ENCODE measurements at places on chromosomes 12 and 14. TPM values are rescaled to one million over a fixed set of nuclear protein-coding genes. Genes with fewer than 3 reads are reported as not detected.

- H3K36me3 ChIP-seq, result no peaks in the 10 kb centered on the region
- DNase-seq, result no peak
- peaks cover 27% of the 10 kb centered on the region for H3K27me3 ChIP-seq
- H3K27ac ChIP-seq, result no peak overlapping the region
- peaks cover 11% of the 10 kb centered on the region for H3K4me1 ChIP-seq
Measured at GRCh38 chr12:50052964-50053363, 4.4 kb upstream of the ASIC1 start.

GRCh38 chr14:56390859-56391258 lies 188.7 kb upstream of the TMEM260 start:
- H3K4me1 ChIP-seq, result no peaks in the 10 kb centered on the region
- no peaks in the 10 kb centered on the region for H3K27me3 ChIP-seq
- no peak overlapping the region for H3K4me3 ChIP-seq
- no peak for DNase-seq
- no peaks in the 10 kb centered on the region for H3K36me3 ChIP-seq
- no peak overlapping the region for H3K27ac ChIP-seq

- DNase-seq, result no peak
- H3K27me3 ChIP-seq, result no peaks in the 10 kb centered on the region
- no peaks in the 10 kb centered on the region for H3K36me3 ChIP-seq
- no peak overlapping the region for H3K27ac ChIP-seq
- H3K4me1 ChIP-seq, result no peaks in the 10 kb centered on the region
- H3K4me3 ChIP-seq, result no peak overlapping the region
Measured at GRCh38 chr12:13534242-13534641, 337.7 kb downstream of the EMP1 start.

The DNAH10 gene
- 1.00 TPM for total RNA-seq

DNA sequence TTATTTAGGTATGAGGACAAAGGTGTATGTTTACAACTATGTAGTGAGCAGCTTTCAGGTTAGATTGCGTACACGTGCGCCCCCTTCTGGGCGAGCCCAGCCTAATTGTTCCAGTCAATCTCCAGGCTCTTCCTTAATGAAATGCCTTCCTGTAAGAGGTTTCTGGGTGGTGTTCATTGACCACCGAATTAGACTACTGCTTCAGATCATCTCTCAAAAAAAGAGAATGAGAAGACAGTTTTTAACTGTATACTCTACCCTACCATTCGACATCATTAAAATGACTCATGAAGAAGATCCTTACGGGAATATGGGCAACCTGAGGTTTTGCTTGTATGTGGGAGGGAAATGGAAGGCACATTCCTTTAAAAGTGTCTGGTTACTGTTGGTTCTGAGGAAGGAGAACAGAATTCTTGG lies 2.1 kb downstream of the LUM start:
- H3K27me3 ChIP-seq, result no peaks in the 10 kb centered on the region
- peak; percentile 65 for DNase-seq
- peaks cover 18% of the 10 kb centered on the region for H3K36me3 ChIP-seq
- H3K4me1 ChIP-seq, result peaks cover 19% of the 10 kb centered on the region
- no peak overlapping the region for H3K27ac ChIP-seq

- peaks cover 9% of the 10 kb centered on the region for H3K27me3 ChIP-seq
- H3K4me1 ChIP-seq, result peaks cover 27% of the 10 kb centered on the region
- DNase-seq, result peak; percentile 96
- no peak overlapping the region for H3K27ac ChIP-seq
- no peak overlapping the region for H3K4me3 ChIP-seq
Measured at GRCh38 chr12:57629897-57630471, 3.0 kb downstream of the B4GALNT1 start.

- H3K4me3 ChIP-seq, result no peak overlapping the region
- H3K27ac ChIP-seq, result no peak overlapping the region
- no peak for DNase-seq
- no peaks in the 10 kb centered on the region for H3K4me1 ChIP-seq
- H3K36me3 ChIP-seq, result no peaks in the 10 kb centered on the region
- H3K27me3 ChIP-seq, result no peaks in the 10 kb centered on the region
Measured at GRCh38 chr14:31465111-31465510, 7.8 kb upstream of the DTD2 start.

DNA sequence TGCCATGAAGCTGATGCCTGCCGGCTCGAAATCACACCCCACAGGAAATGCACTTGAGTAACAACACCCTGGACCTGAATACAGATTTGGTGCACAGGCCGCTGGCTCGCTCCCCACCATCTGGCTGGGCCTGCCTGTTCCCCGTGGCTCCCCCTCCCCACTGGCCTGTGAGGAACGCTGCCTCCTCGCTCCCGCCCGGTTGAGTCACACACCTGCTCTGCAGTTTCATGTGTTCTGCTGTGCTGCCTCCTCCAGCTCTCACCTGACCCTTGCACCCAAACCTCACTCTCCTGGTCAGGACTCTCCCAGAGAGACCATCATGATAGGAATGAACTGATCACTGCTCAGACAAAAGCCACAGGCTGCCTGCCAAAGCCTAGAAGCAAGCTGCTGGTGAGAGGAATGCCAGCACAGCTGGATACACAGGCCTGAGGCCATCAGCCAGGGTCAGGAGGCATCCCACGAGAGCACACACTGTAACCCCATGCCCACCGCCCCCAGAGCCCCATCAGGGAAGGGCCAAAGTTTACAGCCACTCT lies 3.8 kb upstream of the SIVA1 start:
- no peak for DNase-seq
- H3K27me3 ChIP-seq, result no peaks in the 10 kb centered on the region
- H3K4me1 ChIP-seq, result peaks cover 10% of the 10 kb centered on the region
- no peak overlapping the region for H3K4me3 ChIP-seq
- no peak overlapping the region for H3K27ac ChIP-seq
- H3K36me3 ChIP-seq, result peaks cover 9% of the 10 kb centered on the region

DNA sequence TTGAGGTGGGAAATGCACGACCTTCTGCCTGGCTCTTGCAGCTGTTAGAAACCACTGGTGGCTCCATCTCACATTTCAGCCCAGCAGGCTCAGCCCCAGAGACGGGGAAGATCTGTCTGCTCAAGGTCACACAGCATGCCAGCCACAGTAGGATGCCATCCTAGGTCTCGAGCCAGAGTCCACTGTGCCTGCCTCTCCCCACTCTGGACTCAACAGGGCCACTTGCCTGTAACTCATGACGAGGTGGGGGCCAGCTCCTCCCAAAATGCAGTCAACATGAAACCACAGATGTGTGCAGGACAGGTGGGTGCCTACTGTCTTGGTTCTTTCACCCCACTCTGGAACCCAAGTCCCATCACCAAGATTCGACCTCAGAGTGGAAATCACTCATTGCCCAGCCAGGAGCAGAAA lies 23.2 kb downstream of the BCL11B start:
- H3K4me3 ChIP-seq, result no peak overlapping the region
- H3K4me1 ChIP-seq, result no peaks in the 10 kb centered on the region
- DNase-seq, result no peak
- H3K27me3 ChIP-seq, result no peaks in the 10 kb centered on the region
- no peak overlapping the region for H3K27ac ChIP-seq
- no peaks in the 10 kb centered on the region for H3K36me3 ChIP-seq

The PROX2 gene
- total RNA-seq, result not detected

DNA sequence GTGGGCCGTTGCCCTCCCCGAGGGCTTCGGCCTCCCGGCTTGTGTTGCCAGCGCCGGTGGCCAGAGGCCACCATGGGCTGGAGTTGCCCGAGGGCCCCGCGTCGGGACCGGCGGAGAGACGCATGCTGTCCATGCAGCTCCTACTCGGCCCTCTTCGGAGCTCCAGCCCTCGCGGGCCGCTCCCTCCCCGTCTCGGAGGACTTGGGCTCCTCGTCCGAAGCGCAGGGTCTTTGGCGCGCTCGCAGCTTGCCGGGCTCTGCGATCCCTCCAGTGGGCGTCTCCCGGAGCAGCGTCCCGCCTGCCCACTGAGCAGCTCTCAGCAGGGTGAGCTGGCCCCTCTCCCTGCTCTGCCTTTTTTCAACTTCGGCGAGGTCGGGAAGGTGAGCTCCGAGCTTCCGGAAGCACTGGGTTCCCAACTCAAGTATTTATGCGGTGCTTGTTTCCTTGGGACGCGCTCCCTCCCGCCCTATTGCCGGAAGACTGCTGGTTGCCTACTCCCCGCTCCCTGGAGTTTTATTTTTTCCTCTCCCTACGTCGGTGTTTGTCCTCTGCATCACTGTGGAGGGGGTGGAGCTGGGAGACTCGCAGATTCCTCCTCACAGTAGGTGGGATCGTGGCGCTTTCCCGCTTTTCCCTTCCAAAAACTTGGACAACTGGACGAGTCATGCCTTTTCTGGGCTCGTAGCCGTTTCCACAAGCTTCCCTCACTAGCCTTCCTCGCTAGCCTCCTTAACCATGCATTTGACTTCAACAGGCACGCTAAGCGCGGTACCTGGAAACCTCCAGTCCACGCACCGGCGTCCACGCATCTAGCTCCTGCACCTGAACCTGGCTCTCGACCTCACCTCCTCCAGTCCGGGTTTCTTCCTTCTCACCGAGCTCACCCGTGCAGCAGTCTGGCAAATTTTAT lies at the start of gene AVPR1A:
AVPR1A (minus strand) TSS at position 489 of the 910 bp plus-strand sequence; CDS start at position 124, 365 bp downstream.
- H3K27ac ChIP-seq, result no peak within 1 kb of the TSS
- H3K4me3 ChIP-seq, result peak within 1 kb of the TSS; percentile 31
- H3K4me1 ChIP-seq, result peaks cover 15% of the 10 kb centered on the region
- H3K36me3 ChIP-seq, result no peaks in the 10 kb centered on the region
- DNase-seq, result peak; percentile 42

DNA sequence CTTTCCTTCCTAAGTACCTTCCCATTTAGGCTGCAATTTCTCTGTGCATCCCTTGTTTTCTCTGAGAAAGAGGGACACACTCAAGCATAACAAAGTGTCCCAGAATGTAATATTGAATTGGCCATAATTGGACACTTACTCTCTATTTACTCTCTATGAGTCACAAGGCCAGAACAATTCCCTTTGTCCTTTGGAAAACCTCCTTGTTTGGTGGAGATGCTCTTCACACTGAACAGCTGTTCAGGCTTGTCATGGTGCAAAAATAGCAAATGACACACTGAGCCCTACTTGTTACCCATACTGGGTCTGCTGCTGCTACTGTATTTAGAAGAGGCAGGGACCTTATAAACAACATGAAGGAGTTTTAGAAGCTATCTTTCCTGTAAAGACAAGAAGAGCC lies 1590.5 kb upstream of the TMEM132C start:
- H3K4me1 ChIP-seq, result no peaks in the 10 kb centered on the region
- no peak overlapping the region for H3K27ac ChIP-seq
- no peak overlapping the region for H3K4me3 ChIP-seq
- no peak for DNase-seq
- no peaks in the 10 kb centered on the region for H3K36me3 ChIP-seq
- H3K27me3 ChIP-seq, result no peaks in the 10 kb centered on the region

GRCh38 chr14:95515080-95515489 lies 1.4 kb downstream of the SYNE3 start:
- H3K4me3 ChIP-seq, result peak overlapping the region; percentile 50
- no peak overlapping the region for H3K27ac ChIP-seq
- no peak for DNase-seq
- peaks cover 47% of the 10 kb centered on the region for H3K4me1 ChIP-seq
- H3K36me3 ChIP-seq, result no peaks in the 10 kb centered on the region

GRCh38 chr12:98388126-98388525 lies 127.3 kb upstream of the TMPO start:
- DNase-seq, result no peak
- H3K36me3 ChIP-seq, result no peaks in the 10 kb centered on the region
- no peaks in the 10 kb centered on the region for H3K4me1 ChIP-seq
- peaks cover 8% of the 10 kb centered on the region for H3K27me3 ChIP-seq

The KRT85 gene
- total RNA-seq, result not detected

DNA sequence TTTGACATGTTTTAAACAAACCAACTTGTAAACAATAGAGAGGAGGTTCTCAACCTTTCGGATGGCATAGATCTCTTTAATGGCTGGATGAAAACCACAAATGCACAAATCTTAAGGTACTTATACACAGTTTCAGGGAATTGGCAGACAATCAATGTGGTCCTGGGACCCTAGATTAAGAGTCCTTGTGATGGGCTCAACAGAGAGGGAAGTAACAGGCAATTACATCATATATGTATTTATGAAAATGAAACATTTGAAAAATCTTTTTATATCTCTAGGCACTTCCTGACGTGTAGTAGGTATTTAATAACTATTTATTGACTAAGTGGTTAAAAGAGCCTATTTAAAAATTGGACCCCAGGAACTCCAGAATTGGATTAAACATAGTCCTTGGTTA lies 897 bp downstream of the ACTR10 start:
- no peak for DNase-seq
- peak overlapping the region; percentile 92 for H3K4me3 ChIP-seq
- peak overlapping the region; percentile 95 for H3K27ac ChIP-seq
- peaks cover 10% of the 10 kb centered on the region for H3K4me1 ChIP-seq
- H3K36me3 ChIP-seq, result peaks cover 9% of the 10 kb centered on the region
- peaks cover 8% of the 10 kb centered on the region for H3K27me3 ChIP-seq

DNA sequence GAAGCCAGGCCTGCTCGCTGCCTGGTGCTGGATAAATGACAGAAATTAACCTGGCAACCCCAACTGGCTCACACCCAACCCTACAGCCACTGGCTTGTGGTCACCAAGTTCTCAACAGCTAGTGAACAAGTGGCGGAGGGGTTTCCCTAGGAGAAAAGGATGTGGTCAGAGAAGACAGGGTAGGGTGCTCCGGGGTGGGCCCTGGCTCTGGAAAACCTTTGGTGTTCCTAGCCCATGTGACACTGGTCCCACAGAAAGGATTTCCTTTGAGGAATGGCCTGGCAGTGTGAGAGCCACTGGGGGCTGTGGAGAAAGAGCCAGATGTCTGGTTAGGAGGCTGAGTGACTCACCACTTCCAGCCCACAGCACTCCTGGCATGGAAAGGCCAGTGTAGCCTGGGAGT lies 8.7 kb downstream of the SYNE3 start:
- H3K27ac ChIP-seq, result peak overlapping the region; percentile 41
- no peaks in the 10 kb centered on the region for H3K27me3 ChIP-seq
- H3K4me3 ChIP-seq, result no peak overlapping the region
- peaks cover 31% of the 10 kb centered on the region for H3K4me1 ChIP-seq
- DNase-seq, result peak; percentile 90

DNA sequence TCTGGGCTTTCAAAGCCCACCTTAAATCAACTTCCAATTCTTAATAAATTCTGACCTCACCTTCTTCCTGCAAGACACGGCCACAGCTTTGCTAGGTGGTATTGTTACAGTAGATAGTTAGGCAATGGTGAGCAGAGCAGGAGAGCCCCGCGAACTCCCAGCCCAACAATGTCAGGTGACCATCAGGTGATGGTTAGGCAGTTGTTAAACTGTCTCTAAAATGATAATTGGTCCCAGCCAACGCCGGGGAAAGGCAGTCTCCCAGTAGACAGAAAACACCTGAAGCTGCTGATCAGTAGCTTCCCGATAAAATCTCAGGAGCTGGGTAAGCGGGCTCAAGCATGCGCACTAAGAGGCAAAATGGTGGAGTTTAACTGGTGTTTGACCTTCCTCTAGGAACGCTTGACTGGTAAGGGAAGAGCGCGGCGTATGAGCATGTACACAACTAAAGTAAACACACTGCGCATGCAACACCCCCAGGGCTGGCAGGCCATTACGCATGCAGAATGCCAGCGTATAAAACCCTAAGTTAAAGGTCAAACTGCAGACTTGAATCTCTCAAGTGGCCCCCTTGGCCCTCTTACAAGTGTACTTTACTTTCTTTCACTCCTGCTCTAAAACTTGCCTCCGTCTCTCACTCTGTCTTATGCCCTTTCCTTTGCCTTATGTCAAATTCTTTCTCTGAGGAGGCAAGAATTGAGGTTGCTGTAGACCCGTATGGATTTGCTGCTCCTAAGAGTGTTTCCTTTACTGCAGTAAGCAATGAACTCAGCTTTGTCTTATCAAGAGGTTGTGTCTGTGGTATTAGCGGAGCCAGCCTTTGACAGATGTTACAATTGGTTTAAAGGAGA lies 113.5 kb downstream of the C12orf75 start:
- no peaks in the 10 kb centered on the region for H3K27me3 ChIP-seq
- DNase-seq, result no peak
- H3K36me3 ChIP-seq, result no peaks in the 10 kb centered on the region
- peaks cover 26% of the 10 kb centered on the region for H3K4me1 ChIP-seq
- no peak overlapping the region for H3K4me3 ChIP-seq

The LGR5 gene
- not detected for total RNA-seq
